H1 (cell line): ENCODE measurements at places on chromosomes 2 and 18.
A peak's percentile ranks its signal among the peaks of the same experiment; 100 is the strongest.

- H3K27me3 ChIP-seq, result no peaks in the 10 kb centered on the region
- H3K4me1 ChIP-seq, result no peaks in the 10 kb centered on the region; the same call in 1 of the 2 replicates
- H3K4me3 ChIP-seq, result no peak overlapping the region
- DNase-seq, result no peak
These were observed 53.8 kb downstream of the CABLES1 start for GRCh38 chr18:23189099-23189498.

GRCh38 chr2:234025891-234026401 lies 24.6 kb upstream of the SPP2 start:
- no peak for DNase-seq
- H3K36me3 ChIP-seq, result no peaks in the 10 kb centered on the region
- no peak overlapping the region for H3K27ac ChIP-seq
- no peaks in the 10 kb centered on the region for H3K27me3 ChIP-seq
- H3K4me1 ChIP-seq, result no peaks in the 10 kb centered on the region
- H3K4me3 ChIP-seq, result no peak overlapping the region

DNA sequence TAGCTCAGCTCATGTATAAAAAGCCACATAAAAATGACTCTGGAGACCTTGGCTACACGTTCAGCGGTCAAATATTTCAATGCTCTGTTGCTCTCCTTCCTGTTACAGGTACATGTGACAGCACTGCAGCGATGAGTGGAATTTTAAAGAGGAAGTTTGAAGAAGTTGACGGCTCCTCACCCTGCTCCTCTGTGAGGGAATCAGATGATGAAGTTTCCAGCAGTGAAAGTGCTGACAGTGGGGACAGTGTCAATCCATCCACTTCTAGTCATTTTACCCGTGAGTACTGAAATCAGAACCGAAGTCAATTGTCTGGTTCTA lies 125.4 kb downstream of the CSRNP3 start:
- no peaks in the 10 kb centered on the region for H3K27me3 ChIP-seq
- H3K4me1 ChIP-seq, result no peaks in the 10 kb centered on the region
- H3K4me3 ChIP-seq, result no peak overlapping the region
- no peak overlapping the region for H3K27ac ChIP-seq
- peaks cover 3% of the 10 kb centered on the region; the same call in 1 of the 2 replicates for H3K36me3 ChIP-seq

DNA sequence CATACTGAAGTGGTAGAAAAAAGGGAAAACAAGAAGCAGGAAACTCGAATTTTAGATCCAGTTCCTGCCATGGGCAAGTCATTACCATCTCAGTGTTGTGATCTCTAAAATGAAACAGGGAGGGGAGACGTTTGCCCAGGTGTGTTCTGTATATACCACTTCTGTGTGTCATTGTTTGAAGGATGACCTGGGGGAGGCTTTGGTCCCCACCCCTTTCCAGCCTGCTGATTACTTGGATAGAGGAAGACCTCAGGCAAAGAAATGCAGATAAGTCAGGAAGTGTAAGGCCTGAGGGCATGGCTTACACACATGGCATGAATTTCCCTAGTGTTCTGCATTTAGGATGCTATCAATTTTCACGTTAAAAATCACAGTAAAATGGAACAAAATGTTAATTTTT lies 205.2 kb upstream of the CXCR4 start:
- H3K4me3 ChIP-seq, result no peak overlapping the region
- H3K27ac ChIP-seq, result no peak overlapping the region
- H3K36me3 ChIP-seq, result no peaks in the 10 kb centered on the region

DNA sequence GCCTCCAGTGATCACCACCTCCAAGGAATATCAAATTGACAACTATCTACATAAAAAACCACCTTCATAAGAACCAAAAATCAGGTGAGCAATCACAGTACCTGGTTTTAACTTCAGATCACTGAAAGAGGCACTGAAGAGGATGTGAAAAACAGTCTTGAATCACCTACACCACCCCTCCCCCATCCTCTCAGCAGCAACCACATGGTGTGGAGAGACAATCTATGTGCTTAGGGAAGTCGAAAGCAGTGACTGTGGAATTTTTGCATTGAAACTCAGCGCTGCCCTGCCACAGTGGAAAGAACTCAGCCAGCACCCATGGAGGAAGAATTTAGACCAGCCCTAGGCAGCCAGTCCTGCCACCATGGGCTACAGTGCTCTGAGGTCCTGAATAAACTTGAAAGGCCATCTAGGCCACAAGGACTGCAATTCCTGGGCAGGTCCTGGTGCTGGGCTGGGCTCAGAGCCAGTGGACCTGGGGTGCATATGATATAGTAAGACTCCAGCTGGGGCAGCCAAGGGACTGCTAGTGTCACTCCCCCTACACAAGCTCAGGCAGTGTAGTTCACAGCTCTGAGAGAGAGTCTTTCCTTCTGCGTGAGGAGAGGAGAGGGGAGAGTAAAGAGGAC lies 75.6 kb downstream of the ATL2 start:
- no peaks in the 10 kb centered on the region for H3K27me3 ChIP-seq
- H3K4me1 ChIP-seq, result peaks cover 6% of the 10 kb centered on the region
- no peak for DNase-seq
- peaks cover 6% of the 10 kb centered on the region; the same call in 1 of the 2 replicates for H3K36me3 ChIP-seq
- no peak overlapping the region for H3K4me3 ChIP-seq

DNA sequence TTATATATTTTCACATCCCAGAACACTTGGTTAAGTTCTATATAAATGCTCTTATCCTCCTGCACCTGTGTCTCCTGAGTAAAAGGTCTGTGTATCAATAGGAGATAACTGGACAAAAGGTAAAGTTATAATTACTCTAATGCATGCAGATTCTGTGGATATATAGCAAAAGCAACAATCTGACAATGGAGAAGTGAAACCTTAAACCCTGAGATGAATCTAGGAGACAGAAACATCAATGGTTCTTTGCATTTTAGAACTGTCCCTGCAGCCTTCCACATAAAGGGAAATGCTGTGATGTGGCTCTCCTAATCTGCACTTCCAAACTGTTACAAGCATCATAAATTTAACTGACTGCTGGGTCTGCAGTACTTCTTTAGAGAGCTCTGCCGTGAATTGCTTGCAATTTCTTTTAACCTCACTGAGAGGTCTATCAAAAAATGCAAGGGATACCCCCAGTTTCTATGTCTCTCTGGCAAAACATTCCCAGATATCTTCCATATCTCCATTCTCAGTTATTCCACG lies 42.8 kb upstream of the FSIP2 start:
- H3K36me3 ChIP-seq, result no peaks in the 10 kb centered on the region
- no peak overlapping the region for H3K27ac ChIP-seq
- no peak overlapping the region for H3K4me3 ChIP-seq
- DNase-seq, result no peak
- no peaks in the 10 kb centered on the region for H3K27me3 ChIP-seq
- H3K4me1 ChIP-seq, result no peaks in the 10 kb centered on the region

DNA sequence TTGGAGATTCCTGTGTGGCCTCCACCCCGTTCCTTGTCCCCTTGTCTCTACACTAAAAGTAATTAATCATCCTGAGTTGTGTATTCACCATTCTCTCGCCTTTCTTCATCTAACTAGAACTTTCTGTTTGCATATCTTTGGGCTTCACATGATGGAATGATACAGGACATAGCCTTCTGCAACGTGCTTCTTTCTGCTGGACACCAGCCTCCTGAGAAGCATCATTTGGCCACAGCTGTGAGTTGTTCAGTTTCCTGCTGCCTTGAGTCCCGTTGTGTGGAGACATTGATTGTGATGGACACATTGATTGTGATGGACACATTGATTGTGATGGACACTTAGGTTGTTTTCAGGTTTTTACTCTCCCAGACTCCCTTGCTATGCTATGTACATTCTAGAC lies 139.3 kb downstream of the KCTD1 start:
- H3K4me1 ChIP-seq, result peaks cover 4% of the 10 kb centered on the region
- H3K27me3 ChIP-seq, result no peaks in the 10 kb centered on the region
- no peak overlapping the region for H3K4me3 ChIP-seq
- no peak for DNase-seq
- H3K36me3 ChIP-seq, result no peaks in the 10 kb centered on the region
- no peak overlapping the region for H3K27ac ChIP-seq

DNA sequence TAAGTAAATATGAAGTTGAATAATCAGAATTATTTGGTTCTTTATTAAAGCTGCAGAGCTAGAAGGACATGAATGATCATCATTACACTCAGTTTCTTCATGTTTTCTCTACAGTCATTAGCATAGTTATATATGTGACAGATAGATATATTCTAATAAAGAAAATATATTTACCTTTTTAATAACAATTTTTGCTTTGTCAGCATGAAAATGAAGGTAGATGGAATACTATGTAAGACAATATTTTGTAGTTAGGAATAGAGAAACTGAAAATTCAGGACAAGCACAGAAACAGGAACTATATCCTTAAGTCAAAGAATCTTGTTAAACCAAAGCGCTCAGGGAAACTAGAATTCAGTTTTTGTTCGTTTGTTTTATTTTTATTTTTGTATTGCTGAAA lies 649.9 kb upstream of the NRXN1 start:
- H3K4me3 ChIP-seq, result no peak overlapping the region
- no peak overlapping the region for H3K27ac ChIP-seq
- no peaks in the 10 kb centered on the region for H3K36me3 ChIP-seq
- DNase-seq, result no peak
- peaks cover 2% of the 10 kb centered on the region for H3K27me3 ChIP-seq
- H3K4me1 ChIP-seq, result no peaks in the 10 kb centered on the region

GRCh38 chr2:29747786-29748470 lies 173.5 kb downstream of the ALK start:
- no peak for DNase-seq
- H3K27me3 ChIP-seq, result no peaks in the 10 kb centered on the region
- no peaks in the 10 kb centered on the region for H3K4me1 ChIP-seq
- no peak overlapping the region for H3K4me3 ChIP-seq
- no peaks in the 10 kb centered on the region for H3K36me3 ChIP-seq
- no peak overlapping the region for H3K27ac ChIP-seq

DNA sequence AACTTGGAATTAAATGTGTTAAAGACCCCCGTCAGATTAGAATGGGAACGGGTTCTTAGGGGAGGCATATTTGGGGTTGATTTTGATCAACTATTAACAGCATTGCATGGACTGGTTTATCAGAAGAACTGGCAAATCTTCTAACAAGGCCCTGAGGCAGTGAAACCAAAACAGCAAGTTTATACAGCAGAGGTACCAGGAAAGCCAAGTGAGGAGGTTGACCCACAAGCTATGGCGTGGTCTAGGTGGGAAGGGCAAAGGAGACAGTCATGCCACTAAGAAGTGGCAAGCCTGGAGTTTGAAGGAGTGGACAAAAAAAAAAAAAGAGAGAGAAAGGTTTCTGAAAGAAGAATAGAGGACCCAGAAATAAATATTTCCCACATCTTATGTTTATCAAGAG lies 187.0 kb downstream of the MREG start:
- no peak overlapping the region for H3K4me3 ChIP-seq
- no peak for DNase-seq
- H3K27me3 ChIP-seq, result no peaks in the 10 kb centered on the region
- no peaks in the 10 kb centered on the region for H3K4me1 ChIP-seq
- H3K36me3 ChIP-seq, result no peaks in the 10 kb centered on the region

DNA sequence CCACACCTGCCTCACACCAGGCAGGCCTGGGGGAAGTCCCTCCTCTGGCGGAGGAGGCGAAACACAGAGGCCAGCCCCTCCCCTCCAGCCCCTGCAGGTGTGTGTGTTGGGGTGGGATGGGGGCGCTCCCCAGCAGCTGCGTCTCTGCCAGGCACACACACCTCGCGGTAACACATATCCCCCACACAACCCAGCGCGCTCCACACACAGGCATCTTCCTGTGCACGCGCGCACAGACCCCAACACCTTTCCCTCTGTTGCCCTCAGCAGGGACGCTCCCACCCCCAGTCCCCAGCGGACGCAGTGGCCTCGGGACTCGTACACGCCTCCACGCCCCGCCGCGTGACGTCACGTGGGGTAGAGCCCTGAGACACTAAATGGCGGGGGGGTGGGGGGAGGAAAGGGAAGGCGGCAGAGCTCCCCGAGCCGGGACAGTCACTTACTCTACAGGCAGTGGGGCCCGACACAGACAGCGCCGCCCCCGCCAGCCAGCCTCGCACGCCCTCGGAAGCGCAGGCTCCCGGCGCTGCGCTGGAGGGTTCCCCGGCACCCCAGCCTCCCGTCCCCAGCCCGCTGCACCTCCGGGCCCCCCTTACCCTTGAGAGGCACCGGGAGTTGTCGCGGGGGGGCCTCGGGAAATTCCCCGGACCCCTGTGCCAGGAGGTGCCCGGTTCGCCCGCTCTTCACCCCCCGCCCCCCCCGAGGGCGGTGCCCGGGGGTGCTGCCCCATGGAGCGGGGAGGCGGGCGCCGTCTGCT lies at the start of gene WNT10A:
Gene WNT10A (plus strand): TSS at position 751 of the 757 bp plus-strand sequence. CDS start 144 bp downstream, outside the sequence.
- no peak for DNase-seq
- H3K27ac ChIP-seq, result no peak within 1 kb of the TSS
- H3K4me1 ChIP-seq, result peaks cover 24% of the 10 kb centered on the region
- H3K36me3 ChIP-seq, result no peaks in the 10 kb centered on the region

- no peak for DNase-seq
- H3K27me3 ChIP-seq, result no peaks in the 10 kb centered on the region
- H3K4me3 ChIP-seq, result no peak overlapping the region
- no peaks in the 10 kb centered on the region for H3K4me1 ChIP-seq
- H3K27ac ChIP-seq, result no peak overlapping the region
- H3K36me3 ChIP-seq, result no peaks in the 10 kb centered on the region
These were observed 100.0 kb downstream of the HAUS1 start for GRCh38 chr18:46204143-46204542.

- H3K4me1 ChIP-seq, result peaks cover 15% of the 10 kb centered on the region
- peak; percentile 62 for DNase-seq
- H3K27ac ChIP-seq, result peak overlapping the region; percentile 52; the same call in 1 of the 2 replicates
- no peaks in the 10 kb centered on the region for H3K36me3 ChIP-seq
These were observed 82.6 kb downstream of the ASB1 start for GRCh38 chr2:238509151-238509835.

GRCh38 chr18:75783566-75784281 lies 356.2 kb upstream of the SMIM21 start:
- no peak overlapping the region for H3K4me3 ChIP-seq
- no peaks in the 10 kb centered on the region for H3K27me3 ChIP-seq
- no peaks in the 10 kb centered on the region; the same call in none of the 2 replicates for H3K4me1 ChIP-seq
- no peak for DNase-seq
- H3K36me3 ChIP-seq, result no peaks in the 10 kb centered on the region

DNA sequence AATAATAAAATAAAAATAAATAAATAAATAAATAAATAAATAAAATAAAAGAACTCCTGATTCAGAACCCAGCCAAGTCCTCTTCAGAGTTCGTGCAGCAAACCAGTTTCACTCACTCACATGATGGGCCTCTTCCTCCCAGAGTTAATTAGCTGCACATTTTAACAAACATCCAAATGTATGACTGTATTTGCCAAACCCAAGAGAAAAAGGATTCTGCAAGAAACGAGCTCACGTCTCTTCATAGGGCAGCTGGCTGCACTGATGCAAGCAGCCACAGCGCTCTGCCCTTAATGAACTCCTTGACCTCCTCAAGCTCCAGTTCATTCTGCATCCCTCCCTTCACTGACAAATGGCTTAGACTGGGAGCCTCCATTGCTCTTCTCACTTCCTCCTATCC lies 55.1 kb downstream of the MREG start:
- H3K4me3 ChIP-seq, result no peak overlapping the region
- no peak overlapping the region for H3K27ac ChIP-seq
- H3K27me3 ChIP-seq, result no peaks in the 10 kb centered on the region

DNA sequence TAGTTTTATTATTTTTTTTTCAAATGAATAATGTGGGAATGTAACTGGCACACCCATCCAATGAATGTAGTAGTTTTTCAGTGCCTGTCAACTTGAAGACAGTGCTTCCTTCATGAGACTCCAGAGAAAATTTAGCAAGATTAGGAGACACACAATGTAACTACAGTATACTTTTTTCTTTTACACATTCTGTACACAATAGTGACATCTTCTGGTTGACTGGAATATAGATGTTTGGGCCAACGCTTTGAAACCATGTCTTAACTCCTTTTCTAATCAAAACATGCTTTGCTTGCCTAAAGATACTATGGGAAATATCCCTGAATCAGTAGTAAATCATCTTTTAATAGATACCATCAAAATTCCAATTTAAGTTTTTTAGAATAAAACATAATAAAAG lies 229.5 kb upstream of the ZC3H15 start:
- no peaks in the 10 kb centered on the region for H3K36me3 ChIP-seq
- DNase-seq, result no peak
- no peaks in the 10 kb centered on the region for H3K27me3 ChIP-seq
- no peak overlapping the region for H3K27ac ChIP-seq
